Esophagus mucosa (tissue), 1 donor: ENCODE measurements at places on chromosomes 11 and 22.
A peak's percentile ranks its signal among the peaks of the same experiment; 100 is the strongest.

DNA sequence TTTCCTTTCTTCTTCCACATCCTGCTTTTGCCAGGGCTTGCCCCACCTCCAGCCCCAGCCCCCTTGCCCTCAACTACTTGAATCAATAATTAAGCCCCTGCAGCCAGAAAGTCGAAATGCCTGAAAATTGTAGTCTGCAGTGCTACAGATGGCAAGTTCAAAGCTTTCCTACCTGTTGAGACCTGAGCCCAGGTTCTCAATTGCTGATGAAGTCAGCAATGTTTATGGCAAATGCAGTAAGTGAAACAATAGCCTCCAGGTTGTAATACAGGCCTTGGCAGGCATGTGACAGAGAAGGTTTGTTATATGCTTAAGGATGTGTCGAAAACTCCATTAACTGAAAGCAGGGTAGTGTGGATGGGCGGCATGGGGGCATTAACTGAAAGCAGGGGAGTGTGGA lies 181.1 kb upstream of the SESN3 start:
- ATAC-seq: peak; percentile 84

GRCh38 chr22:40426594-40427333 lies 56.4 kb downstream of the SGSM3 start:
- peak; percentile 33 for ATAC-seq

GRCh38 chr22:48393885-48394284 lies 1433.8 kb downstream of the BRD1 start:
- no peak for ATAC-seq

DNA sequence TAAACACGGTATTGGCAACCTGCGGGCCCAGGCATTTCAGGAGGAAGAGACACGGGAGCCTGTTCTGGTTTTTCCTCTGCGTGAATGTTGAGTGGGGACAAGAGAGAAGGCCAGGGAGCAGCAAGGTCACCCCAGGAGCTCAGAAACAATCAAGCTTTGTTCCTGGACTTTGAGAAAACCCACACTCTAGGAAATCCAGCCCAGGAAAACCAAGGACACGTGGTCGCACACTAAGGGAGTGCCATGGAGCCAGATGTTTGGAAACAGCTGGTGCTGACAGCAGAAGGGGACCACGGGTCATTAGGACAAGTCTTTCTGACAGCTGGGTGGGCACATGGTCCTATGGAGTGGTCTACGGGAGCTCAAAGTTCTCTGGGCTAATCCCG lies 44.1 kb downstream of the MYH9 start:
- ATAC-seq: peak; percentile 1

DNA sequence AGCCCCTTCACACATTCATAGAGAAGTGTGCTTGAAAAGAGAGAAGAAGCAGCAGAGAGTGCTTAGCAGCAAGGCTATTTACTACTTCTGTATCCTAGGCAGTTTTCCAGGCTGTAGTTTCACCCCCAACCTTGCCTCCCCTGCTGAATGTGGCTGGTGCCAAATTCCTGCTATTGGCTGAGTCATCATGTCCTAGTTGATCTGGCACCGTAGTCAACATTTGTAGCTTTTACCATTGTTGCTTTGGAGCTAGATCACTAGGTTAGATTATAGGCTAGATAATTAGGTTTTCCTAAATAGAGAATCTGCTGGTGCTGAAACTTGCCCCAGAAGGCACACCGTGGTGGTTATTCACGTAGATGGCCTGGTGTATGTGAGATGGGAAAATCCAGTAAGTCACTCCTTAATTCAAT lies 32.7 kb downstream of the ARHGAP42 start:
- ATAC-seq: peak; percentile 66

- ATAC-seq: peak; percentile 84
Observed at GRCh38 chr11:48093795-48094642, 113.7 kb downstream of the PTPRJ start.

GRCh38 chr22:43326331-43327156 lies 16.6 kb downstream of the SCUBE1 start:
- no peak for ATAC-seq

- ATAC-seq: peak; percentile 32
Observed at GRCh38 chr22:50146439-50147238, 23.9 kb upstream of the PANX2 start.

- no peak for ATAC-seq
Observed at GRCh38 chr22:23395530-23396361, 184.3 kb downstream of the IGLL1 start.

- ATAC-seq: no peak
Observed at GRCh38 chr11:7918141-7918540, 12.9 kb downstream of the OR10A6 start.

DNA sequence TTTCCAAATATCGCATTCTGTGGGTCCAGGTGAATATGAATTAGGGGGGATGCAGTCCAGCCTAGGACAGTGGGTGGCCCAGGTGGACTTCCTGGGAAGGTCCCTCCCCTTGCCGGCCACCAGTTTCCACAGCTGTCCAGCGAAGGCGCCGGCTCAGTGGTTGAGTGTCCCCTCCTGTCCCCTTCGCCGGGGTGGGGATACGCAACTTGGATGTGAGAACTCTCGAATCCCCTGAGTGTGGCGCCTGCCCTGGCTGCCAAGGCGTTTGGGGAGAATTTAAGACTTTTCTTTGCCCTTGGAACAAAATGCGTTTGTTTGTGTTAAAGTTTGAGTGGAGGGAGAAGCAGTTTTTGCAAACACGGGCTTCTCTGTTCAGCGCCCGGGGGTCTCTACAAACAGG lies 123.7 kb downstream of the KCNQ1OT1 start:
- no peak for ATAC-seq

GRCh38 chr11:120305286-120305685 lies 19.8 kb upstream of the TLCD5 start:
- peak; percentile 16 for ATAC-seq

GRCh38 chr11:11381471-11382105 lies 28.5 kb upstream of the CSNK2A3 start:
- ATAC-seq: no peak

GRCh38 chr11:16876053-16876752 lies 137.8 kb downstream of the C11orf58 start:
- ATAC-seq: peak; percentile 96

- ATAC-seq: no peak
Observed at GRCh38 chr22:46219636-46220035, 30.5 kb downstream of the CDPF1 start.

GRCh38 chr11:106925245-106925644 lies 93.0 kb downstream of the GUCY1A2 start:
- ATAC-seq: no peak

DNA sequence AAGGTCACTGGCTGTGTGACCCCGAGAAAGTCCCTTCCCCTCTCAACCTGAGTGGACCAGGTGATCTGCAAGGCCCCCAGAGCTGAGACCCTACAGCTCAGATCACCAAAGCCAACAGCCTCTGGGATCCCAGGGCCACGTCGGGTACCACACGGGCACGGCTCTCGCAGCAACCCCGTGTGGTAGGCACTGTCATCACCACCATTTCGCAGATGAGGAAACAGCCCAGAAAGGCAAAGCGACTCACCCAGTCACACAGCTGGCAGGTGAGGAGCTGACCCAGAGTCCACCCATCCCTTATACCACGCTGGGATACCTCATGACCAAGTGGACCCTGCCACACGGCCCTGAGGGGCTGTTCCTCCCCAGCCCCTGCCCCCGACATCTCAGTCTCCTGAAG lies 2.8 kb downstream of the ATP5MGL start:
- ATAC-seq: peak; percentile 48

DNA sequence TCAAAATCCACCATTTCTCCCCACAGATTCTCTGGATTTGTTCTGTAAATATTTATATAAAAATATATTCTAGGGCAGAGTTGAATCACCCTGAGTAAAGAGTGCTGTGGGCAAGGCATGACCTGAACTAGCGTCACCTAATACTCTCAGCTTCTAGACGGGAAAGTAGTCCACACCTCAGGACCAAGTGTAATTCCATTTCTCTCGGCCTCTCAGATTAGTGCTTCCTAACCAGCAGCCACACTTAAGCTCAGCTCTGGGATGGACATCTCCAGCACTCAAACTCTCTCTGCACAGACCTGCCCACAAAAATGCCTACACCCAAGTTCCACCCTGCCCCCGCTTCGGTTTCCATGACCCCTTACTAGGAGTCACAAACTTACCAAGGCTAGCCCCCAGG lies 5.3 kb downstream of the SPTBN2 start:
- no peak for ATAC-seq

GRCh38 chr11:68371171-68372041 lies 59.0 kb downstream of the LRP5 start:
- ATAC-seq: no peak

GRCh38 chr11:123654566-123655081 lies at the start of gene SCN3B:
Gene SCN3B (minus strand): TSS chr11:123654624. CDS start chr11:123653801, 823 bp downstream.
- ATAC-seq: peak; percentile 96

- no peak for ATAC-seq
Observed at GRCh38 chr11:31783252-31783651, 27.9 kb downstream of the PAX6 start.

GRCh38 chr22:48167238-48167637 lies 1404.8 kb downstream of the TBC1D22A start:
- ATAC-seq: no peak

DNA sequence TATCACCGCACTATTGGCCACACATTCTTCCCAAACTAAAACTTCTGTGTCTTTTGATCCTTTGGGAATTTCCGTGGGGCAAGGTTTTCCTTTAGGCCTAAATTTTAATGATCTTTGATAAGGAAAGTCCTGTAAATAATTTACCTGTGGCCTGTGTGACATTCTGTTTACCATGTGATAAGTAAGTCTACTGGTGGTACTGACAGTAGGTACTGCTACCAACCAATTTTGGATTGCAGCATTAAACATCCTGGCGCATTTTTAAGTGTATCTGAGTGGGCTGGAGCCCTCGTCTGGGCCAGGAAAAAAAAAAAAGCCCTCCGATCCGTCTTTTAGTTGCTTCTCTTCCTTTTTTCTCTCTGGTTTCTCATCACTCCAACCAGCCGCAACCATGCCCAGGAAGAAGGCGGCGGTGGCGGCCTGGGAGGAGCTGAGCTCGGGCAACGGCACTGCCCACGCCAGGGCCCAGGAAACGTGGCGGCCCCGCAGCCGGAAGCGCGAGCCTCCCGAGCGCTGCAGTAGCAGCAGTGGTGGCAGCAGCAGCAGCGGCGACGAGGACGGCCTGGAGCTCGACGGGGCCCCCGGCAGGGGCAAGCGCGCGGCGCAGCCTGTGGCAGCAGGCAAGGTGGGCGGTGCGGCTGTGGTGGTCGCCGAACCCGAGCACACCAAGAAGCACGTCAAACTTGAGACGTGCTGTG lies 33.6 kb downstream of the ASRGL1 start:
- peak; percentile 43 for ATAC-seq

GRCh38 chr11:46537537-46538295 lies 56.1 kb downstream of the AMBRA1 start:
- peak; percentile 77 for ATAC-seq

DNA sequence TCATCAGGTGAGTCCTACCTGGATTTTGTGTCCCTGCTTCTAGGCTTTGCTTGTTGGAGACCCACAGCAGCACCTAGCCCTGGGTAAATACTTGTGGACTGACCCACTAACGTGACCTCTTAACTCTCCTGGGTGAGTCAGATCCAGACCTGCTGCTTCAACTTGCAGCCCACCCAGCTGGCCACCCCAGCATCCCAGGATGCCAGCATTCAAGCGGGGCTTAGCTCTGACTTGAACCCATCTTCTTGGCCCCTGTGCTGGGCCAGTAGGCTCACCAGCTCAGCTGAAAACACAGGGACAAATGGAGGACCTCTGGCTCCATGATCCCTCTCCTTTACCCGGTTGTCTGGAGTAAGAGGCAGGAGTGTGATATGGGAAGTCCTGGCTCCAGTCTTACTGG lies 33.5 kb downstream of the PARVG start:
- ATAC-seq: no peak

DNA sequence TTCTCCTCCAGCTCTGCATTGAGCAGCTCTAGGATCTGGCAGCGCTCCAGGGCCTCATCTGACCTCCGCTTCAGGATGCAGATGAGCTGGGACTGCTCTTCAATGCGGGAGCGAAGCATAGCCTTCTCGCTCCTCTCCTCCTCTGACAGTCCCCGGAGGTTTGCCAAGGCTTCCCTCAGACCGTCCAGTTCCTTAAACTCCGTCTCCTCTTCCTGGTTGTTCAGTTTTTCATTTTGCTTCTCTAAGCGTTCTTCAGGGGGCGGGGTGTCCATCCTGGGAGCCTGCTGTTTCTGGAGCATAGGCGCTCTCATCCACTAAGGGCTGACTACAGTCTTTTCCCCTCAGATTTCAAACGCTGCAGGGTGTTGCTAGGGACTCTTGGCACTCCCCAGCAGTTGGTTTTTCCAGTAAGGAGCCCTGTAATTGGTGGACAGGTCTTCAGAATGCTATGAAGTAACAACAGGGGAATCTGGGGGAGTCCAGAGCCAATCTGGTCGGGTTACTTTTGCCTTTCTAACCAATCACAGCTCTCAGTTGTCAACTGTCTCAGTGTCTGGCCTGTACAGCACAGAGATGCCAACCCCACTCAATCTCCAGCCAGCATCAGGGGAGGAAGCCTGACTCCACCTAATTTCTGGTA lies at the start of gene CCDC89:
TSS of gene CCDC89 (minus strand) at position 376 of the 640 bp plus-strand sequence. CDS start at position 311, 65 bp downstream.
- peak; percentile 69 for ATAC-seq

- no peak for ATAC-seq
Observed at GRCh38 chr11:69572233-69572860, 68.6 kb upstream of the CCND1 start.

DNA sequence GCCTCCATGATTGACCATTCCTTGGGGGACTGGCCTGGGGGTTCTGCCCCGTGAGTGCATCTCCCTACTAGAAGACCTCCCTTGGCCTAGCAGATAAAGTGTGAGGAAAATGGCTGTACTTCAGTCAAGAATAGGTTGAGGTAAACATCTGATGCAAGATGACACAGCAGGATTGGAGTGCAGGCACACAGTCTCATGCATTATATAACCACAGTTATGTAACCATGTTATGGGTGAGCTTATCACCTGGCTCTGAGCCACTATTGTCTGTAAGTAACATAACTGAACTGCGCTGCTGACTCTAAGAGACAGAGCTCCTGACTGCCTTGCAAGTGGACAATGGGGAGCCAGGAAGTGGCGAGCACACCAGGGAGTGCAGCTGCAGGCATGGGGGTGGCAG lies 378.7 kb upstream of the ANO5 start:
- no peak for ATAC-seq

- no peak for ATAC-seq
Observed at GRCh38 chr22:26057731-26058130, 111.5 kb upstream of the SEZ6L start.

GRCh38 chr11:14423633-14424032 lies 64.7 kb upstream of the RRAS2 start:
- ATAC-seq: no peak

DNA sequence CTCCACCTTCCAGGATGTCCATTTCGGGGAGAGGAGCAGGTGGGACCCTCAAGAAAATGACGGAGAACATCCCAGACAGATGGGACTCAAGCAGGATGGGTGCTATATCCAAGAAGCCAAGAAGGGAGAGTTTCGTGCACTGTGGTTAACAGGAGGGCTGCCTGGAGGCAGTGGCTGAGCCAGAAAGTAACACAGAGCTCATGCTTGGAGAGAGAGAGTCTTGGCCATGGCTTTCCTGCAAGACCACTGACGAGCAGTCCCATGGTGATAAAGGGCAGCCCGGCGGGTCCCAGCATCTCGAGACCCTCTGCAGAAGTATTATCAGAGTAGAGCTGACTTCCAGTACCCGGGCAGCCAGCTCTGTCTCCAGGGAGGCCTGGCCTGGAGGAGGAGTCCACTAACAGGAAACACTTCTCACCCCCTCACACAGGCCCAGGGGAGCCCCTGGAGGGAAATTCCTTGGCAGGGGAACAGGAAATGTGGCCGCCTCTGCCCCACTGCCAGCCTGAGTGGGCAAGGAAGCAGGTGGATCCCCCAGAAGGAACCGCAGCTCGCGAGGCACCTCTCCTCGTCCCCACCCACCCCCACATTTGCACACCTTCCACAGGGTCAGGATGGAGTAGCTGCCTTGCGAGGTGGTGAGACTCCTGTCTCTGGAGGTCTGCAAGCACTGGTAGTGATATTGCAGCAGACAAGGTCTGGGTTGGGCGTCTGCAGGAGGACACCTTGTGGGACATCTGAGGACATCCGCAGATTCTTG lies 32.2 kb downstream of the CYTH4 start:
- ATAC-seq: no peak
